Epithelial cell of proximal tubule (primary cell): ENCODE measurements at places on chromosomes 13 and 19. TPM values are rescaled to one million over a fixed set of nuclear protein-coding genes. Genes with fewer than 3 reads are reported as not detected.

DNA sequence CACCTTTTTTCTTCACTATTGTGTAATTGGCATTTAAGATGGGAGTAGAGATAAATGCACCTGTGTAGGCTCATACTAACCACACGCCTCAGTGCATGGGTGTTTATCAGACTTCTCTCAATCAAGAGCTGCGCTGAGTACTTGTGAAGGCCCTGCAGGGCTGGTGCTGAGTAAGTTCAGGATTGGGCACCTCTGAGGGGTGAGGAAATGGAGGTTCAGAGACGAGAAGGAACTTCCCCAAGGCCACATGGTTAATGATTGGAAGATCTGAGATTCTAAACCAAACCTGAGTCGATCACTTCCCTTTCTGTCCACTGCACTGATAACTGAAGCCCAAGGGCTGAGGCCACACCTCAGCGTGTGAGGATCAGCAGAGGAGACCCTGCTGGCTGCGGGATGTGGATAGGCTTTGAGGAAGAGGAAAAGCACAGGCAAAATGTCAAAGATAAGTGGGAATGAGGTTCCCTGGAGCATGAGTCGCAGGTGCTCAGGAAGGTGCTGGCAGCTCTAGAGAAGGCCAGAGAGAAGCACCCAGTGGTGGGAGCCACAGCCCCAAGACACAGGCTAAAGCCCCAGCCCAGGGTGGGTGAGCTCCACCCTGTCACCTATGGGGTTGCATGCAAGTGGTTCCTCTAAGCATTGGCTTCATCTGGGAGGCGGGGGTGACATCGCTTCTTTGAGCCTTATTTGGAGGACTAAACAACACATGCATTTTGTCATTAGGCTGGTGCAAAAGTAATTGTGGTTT lies 32.3 kb upstream of the GJB6 start:
- no peak for DNase-seq

DNA sequence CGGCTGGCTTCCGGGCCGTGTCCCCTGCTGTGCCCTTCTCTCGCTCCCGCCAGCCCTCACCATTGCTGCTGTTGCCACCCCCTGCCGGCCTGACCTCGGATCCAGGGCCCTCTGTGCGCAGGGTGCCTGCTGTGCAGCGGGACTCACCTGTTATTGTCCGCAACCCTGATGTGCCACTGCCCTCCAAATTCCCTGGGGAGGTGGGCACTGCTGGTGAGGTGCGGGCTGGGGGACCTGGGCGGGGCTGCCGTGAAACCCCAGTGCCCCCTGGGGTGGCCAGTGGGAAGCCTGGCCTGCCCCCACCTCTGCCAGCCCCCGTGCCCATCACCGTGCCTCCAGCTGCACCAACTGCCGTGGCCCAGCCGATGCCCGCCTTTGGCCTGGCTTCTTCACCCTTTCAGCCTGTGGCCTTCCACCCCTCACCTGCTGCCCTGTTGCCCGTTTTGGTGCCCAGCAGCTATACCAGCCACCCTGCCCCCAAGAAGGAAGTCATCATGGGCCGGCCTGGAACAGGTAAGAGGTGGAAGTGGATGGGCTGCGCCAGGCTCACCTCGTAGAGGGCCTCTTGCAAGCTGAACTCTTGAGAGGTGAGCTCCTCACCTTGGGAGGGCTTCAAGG lies 5.1 kb downstream of the CIC start:
- DNase-seq: no peak

DNA sequence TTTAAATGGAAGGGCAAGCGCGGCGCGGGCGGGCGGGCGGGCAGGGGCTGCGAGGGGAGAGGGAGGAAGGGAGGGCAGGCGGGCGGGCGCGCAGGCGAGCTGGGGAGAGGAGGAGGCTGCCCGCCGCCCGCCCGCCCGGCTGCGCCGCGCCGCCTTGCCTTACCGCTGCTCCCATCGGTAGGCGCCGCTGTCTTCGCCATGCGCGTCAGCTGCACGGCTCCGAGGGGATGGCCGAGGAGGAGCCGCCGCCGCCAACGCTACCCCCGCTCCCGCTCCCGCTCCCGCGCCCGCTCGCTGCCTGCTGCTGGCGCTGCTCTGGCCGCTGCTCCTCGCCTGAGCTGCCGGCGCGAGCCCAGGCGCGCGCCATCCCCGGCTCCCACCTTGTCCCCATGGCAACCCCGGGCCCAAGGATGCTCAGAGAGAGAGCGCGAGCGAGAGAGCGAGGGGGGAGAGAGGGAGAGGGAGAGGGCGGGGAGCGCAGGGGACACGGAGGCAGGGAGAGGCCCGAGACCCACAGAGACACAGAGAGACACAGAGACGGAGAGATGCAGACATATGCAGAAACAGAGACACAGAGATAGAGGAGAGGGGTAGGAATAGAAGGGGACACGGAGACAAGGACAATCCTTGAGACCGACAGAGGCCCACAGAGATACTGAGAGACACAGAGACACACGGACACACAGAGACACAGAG lies 40.3 kb downstream of the DEDD2 start:
- no peak for DNase-seq

GRCh38 chr13:69243366-69243765 lies 864.3 kb upstream of the ATXN8OS start:
- no peak for DNase-seq

DNA sequence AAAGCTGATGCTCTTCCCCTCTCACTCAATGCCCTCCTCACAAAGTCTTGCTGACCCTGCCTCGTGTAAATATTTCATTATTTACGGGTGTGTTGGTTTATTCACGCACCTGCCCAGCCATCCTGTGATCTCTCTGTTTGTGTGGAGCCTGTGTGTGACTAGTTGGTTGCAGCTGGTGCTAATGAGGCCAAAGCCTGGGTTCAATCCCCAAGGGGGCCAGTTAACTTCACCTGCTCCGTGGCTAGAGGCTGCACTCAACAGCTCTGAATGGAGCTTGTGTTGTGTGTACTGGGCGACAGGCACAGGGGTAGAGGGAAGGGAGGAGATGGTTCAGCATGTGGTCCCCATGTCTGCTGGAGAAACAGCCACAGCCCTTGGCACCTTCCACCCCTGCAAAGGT lies 109.5 kb downstream of the DNAJC15 start:
- no peak for DNase-seq

GRCh38 chr19:33199441-33200265 lies 5.5 kb downstream of the LRP3 start:
- no peak for DNase-seq

DNA sequence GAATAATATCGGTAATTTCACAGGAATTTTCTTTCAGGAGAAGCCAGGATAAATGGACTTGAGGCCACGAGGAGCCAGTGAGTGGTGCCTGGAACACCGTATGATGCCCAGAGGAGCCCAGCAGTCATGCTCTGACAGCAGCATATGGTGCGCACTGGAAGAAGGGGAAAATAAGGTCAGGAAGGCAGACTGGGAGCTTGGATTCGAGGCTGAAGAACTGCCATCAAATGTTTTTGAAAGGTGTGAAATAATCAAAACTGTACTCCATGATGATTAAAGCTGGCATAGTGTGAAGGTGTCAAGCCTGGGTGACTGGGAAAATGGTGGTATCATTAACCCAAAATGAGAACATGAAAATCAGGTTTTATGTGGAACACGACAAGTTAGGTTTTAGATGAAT lies 374.2 kb downstream of the DIAPH3 start:
- no peak for DNase-seq

DNA sequence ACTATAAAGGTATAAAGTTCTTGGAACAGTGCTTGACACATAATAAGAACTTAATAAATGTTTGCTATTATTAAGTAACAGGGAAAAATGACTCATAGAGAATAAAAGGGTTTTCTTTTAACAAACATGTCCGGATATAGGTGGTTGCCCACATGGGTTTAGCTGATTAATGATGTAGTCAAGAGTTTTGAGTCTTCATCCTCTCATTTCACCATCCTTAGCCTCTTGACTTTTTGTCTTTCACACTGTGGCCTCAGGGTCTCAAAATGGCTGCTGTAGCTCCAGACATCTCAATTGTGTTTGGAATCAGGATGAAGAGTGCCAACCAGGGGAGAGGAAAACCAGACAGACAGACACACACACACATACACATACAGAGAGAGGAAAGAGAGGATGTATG lies 97.9 kb downstream of the HSPH1 start:
- DNase-seq: no peak

DNA sequence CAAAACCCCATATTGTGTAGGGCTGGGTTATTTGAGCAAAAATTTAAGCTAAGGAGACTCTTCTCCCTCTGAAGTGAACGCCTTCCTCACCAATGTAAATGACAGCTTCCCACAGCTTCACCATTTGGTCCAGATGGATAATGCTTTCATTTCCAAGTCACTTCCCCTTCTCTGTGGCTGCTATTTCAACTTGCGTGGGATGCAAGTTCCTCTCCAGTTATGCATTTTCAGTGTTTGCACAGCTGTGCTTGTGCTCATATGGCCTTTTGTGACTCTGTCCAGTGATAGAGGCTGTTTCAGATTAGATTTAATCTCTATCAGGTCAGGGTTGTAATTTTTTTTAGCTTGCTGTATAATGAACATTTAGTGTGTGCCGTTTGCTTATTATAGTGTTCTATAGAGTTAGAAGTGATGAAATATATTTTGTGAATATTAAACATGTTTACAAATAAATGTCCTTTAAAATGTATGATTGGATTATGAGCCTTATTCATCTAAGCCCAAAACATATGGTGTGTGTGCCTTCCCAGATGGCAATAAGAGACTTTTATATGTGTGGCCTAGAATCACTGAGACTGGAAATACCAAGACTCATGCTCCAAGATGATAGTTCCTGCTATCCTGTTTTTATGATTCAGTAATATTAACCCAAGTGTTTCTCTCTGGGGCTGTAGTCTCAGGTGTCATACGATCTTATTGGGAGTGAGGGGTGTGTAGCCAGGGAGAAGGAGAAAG lies 86.6 kb downstream of the TNFRSF19 start:
- DNase-seq: no peak

Gene ZNF541
- total RNA-seq: not detected in 2 replicates

Gene PSG11
- not detected in 2 replicates for total RNA-seq

Gene ZNF155
- total RNA-seq: 2.8 and 4.3 TPM in 2 replicates

Gene ZNF729
- total RNA-seq: 0.14 TPM in 1 of 2 replicates, not detected in the other

Gene ZNF534
- total RNA-seq: 0.07 TPM in 1 of 2 replicates, not detected in the other
